RWPE2 (cell line): ENCODE measurements at places on chromosomes 13 and 19.

DNA sequence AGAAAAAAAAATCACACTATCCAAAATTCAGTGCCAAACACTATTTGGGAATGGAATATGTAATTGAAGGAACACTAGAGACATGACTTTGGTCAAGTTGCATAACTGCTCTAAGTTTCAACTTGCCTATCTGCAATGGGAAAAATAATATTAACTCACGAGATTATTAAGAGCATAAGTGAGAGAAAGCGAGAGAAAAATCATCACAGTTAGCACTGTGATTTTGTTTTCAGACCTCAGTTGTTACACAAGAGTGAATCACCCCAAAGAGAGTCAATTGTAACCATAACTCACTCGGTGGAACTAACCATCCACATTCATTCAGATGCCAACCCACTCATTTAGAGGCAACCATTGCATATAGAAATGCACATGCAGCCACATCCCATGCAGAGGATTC is 147.1 kb downstream of the NHLRC3 start:
- DNase-seq, result no peak

DNA sequence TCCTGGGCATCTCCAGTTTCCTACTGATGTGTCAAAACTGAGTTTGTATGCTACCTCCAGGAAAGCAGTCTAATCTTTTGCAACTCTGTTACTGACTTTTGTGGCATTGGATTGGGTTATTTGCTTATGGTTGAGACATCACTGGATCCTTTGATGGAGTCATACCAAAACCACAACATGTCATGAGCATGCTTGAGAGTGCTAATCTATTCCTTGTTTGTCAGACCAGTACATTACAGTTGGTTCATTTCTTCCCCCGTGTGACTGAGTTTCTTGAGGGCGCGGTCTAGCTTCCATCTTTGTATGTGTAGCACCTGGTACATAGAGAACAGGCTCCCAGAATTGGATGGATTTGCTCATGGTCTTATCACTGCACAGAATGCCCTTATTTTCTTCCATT is 43.2 kb downstream of the SUGT1 start:
- DNase-seq, result no peak

GRCh38 chr19:17156947-17157302 is 58.2 kb upstream of the USE1 start:
- DNase-seq, result no peak

DNA sequence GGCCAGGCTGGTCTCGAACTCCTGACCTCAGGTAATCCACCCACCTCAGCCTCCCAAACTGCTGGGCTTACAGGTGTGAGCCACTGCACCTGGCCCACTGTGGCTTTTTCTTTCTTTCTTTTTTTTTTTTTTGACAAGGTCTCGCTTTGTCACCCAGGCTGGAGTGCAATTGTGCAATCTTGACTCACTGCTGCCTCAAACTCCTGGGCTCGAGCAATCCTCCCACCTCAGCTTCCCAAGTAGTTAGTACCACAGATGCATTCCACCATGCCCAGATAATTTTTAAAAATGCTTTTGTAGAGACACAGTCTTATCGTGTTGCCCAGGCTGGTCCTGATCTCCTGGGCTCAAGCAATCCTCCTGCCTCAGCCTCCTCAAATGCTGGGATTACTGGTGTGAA is 12.1 kb upstream of the FCGBP start:
- DNase-seq, result no peak

DNA sequence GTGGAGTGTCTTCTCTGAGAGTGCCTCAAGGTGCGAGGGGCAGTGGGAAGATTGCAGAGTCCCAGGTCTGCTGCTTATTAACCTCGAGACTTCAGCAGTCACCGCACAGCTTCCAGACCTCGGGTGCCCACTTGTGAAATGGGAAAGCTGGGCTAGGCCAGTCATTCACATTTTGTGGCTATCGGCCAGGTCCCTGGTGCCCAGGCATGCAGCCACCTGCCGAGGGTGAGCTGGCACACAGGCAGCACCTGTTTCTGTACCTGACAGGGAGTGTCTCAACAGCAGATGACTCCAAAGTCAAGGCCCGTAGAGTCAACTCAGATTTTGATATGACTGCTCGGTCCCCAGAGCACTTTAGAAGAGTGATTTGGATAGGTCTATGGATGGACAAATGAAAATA is 21.9 kb downstream of the UQCRFS1 start:
- DNase-seq, result no peak

DNA sequence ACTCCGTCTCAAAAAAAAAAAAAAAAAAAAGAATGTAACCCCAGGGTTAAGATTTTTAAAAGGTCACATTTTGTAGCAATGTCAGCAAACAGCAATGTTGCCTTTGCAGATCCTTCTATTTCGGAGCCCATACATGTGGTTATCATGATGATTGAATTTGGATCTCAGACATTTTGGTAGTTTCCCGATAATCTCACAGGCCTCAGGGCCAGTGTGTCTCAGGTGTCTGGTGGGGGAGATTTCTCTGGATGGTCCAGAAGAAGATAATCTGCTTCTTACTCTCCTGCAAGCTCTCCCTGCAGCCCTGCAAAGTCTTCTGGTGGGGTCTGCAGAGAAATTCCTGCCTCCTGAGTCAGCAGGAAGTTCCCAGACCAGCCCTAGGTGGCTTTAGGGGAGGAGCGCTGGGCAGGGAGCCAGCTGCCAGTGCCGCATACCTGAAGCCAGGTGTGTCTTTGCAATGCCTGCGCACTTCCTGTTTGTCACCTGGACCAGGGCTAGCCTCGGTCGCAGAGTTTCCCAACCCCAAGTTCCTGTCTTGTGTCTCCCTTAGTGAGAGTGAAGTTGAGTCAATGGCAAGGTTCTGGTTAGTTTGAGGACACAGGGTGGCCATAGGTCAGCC is 1.4 kb downstream of the SH2D3A start:
- peak; percentile 94 for DNase-seq

DNA sequence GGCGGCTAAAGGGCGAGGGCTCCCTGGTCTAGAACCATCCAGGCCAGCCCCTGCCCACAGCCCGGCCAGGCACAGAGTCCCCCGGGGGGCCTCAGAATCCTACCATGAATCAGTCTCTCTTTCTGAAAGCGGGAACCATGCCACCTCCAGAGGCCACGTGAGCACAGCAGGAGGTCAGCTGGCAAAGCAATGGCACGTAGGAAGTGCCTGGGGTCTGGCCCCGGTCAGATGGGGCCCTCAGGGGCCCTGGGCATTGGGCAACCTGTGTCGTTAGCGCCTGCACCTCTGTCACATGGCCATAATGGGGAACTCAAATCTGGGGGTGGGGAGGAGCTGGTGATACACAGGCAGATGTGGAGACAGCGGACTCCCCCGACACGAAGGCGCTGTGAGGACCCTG is 8.8 kb downstream of the MFSD12 start:
- DNase-seq, result no peak

DNA sequence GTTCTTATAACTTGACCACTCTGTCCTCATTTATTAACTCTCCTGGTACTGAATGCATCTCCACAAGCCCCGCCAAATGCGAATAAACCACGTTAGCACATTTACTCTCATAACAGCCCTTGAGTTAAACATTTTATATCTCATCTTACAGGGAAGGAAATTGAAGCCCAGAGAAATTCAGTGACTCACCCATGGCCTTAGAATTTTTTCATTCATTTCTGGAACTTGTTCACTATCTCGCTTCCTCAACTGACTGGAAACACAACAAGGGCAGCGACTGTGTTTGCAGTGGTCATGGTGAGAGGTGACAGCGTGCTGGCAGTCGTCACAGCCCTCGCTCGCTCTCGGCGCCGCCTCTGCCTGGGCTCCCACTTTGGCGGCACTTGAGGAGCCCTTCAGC is 39.5 kb downstream of the SERP2 start:
- DNase-seq, result no peak

GRCh38 chr13:44103429-44104196 is 223.9 kb downstream of the LACC1 start:
- DNase-seq, result no peak
